GM23338 (cell line): ENCODE measurements at places on chromosomes 5 and 9. TPM values are rescaled to one million over a fixed set of nuclear protein-coding genes. Genes with fewer than 3 reads are reported as not detected.

Gene SOX30
- 1.3 and 1.4 TPM in 2 replicates for total RNA-seq

DNA sequence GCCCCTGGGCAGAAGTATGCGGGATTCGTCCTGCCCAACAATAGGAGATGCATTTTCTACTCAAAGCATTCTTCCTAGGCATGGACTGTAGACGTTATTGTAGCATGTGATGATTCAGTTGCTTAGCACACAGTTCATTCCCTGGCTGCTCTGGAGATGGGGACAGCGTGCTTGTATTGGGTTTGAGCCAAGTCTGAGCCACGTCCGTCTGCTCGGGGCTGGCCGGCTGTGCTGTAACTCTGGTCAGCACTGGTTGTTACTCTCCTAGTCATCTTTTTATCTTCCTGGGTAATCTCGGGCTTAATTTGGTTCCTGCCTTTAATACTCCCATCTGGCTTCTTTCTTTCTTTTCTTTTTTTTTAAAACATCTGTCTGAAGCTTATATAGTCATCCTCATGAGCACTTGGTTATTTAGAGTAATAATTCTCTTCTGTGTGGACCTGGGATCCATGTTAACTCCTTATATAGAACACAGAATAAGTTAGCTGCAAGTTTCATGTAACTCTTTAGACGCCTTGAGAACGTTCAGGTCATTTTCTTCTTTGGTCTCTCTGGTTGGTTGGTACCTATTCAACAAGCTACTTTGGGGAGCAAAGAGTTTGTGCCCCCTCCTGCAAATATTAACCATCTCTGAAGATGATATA is 118.8 kb upstream of the RPS23 start:
- no peak overlapping the region for H3K27ac ChIP-seq
- H3K4me1 ChIP-seq: no peaks in the 10 kb centered on the region
- H3K4me3 ChIP-seq: no peak overlapping the region
- no peaks in the 10 kb centered on the region for H3K36me3 ChIP-seq

Gene PROB1
- total RNA-seq: 2.7 and 3.1 TPM in 2 replicates

Gene SPATA31D4
- total RNA-seq: not detected in 2 replicates

- H3K27ac ChIP-seq: no peak overlapping the region
- H3K4me3 ChIP-seq: no peak overlapping the region
- no peaks in the 10 kb centered on the region; the same call in 1 of the 2 replicates for H3K36me3 ChIP-seq
- no peak for DNase-seq
- no peaks in the 10 kb centered on the region for H3K27me3 ChIP-seq
These were observed 123.6 kb downstream of the ELAVL2 start for GRCh38 chr9:23702311-23702922.

Gene FRMD3
- total RNA-seq: 1.2 and 2.6 TPM in 2 replicates

GRCh38 chr5:117733051-117733450 is 1158.4 kb upstream of the SEMA6A start:
- no peaks in the 10 kb centered on the region for H3K4me1 ChIP-seq
- DNase-seq: no peak
- no peaks in the 10 kb centered on the region for H3K27me3 ChIP-seq
- H3K36me3 ChIP-seq: no peaks in the 10 kb centered on the region
- H3K4me3 ChIP-seq: no peak overlapping the region

Gene EGFLAM
- total RNA-seq: 0.50 and 1.9 TPM in 2 replicates

GRCh38 chr9:83108208-83108607 is 45.3 kb upstream of the RASEF start:
- no peak for DNase-seq
- H3K27me3 ChIP-seq: no peaks in the 10 kb centered on the region
- H3K4me1 ChIP-seq: no peaks in the 10 kb centered on the region
- no peak overlapping the region for H3K4me3 ChIP-seq
- H3K27ac ChIP-seq: no peak overlapping the region
- no peaks in the 10 kb centered on the region for H3K36me3 ChIP-seq

Gene PTGES
- 3.6 and 3.9 TPM in 2 replicates for total RNA-seq

GRCh38 chr9:36892279-36892678 is 141.8 kb downstream of the PAX5 start:
- no peak overlapping the region for H3K27ac ChIP-seq
- DNase-seq: no peak
- no peaks in the 10 kb centered on the region for H3K27me3 ChIP-seq
- no peak overlapping the region for H3K4me3 ChIP-seq

Gene UBLCP1
- total RNA-seq: 45.0 and 47.6 TPM in 2 replicates

- no peaks in the 10 kb centered on the region for H3K36me3 ChIP-seq
- H3K4me3 ChIP-seq: no peak overlapping the region
- no peaks in the 10 kb centered on the region for H3K4me1 ChIP-seq
- no peaks in the 10 kb centered on the region for H3K27me3 ChIP-seq
- DNase-seq: no peak
These were observed 34.2 kb upstream of the STRBP start for GRCh38 chr9:123302348-123303214.

- no peak overlapping the region for H3K4me3 ChIP-seq
- H3K27ac ChIP-seq: no peak overlapping the region
- no peaks in the 10 kb centered on the region for H3K27me3 ChIP-seq
- DNase-seq: no peak
These were observed 10.3 kb downstream of the ZFAND5 start for GRCh38 chr9:72354704-72355103.

DNA sequence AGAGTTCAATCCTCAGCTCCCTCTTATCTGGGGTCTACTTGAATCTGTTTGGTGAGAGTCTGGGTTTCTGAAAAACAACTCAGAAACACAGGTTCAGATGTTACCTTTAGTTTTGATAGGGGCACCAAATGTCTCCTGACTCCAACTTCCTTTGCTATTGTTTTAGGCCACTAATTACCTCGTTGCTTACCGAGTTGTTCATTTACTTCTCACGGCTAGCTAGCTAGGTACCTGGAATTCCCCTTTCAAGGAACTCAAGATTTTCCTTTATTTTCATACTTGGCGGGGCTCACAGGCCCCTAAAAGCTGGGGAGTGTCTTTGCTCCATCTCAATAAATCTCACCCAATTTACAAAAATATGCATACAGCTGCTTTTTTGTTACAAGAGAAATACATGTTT is 111.4 kb downstream of the SLC28A3 start:
- no peak overlapping the region for H3K27ac ChIP-seq
- H3K4me3 ChIP-seq: no peak overlapping the region
- no peaks in the 10 kb centered on the region for H3K36me3 ChIP-seq

- H3K27me3 ChIP-seq: no peaks in the 10 kb centered on the region
- 0 out of 2 replicates have a peak, but pooled peaks cover 4% of the 10 kb centered on the region for H3K4me1 ChIP-seq
- H3K36me3 ChIP-seq: no peaks in the 10 kb centered on the region
- no peak overlapping the region for H3K27ac ChIP-seq
- no peak for DNase-seq
These were observed 72.6 kb downstream of the FGF1 start for GRCh38 chr5:142613271-142613671.

Gene NTNG2
- 0.39 and 1.7 TPM in 2 replicates for total RNA-seq

Gene MSX2
- 0.17 and 0.62 TPM in 2 replicates for total RNA-seq

DNA sequence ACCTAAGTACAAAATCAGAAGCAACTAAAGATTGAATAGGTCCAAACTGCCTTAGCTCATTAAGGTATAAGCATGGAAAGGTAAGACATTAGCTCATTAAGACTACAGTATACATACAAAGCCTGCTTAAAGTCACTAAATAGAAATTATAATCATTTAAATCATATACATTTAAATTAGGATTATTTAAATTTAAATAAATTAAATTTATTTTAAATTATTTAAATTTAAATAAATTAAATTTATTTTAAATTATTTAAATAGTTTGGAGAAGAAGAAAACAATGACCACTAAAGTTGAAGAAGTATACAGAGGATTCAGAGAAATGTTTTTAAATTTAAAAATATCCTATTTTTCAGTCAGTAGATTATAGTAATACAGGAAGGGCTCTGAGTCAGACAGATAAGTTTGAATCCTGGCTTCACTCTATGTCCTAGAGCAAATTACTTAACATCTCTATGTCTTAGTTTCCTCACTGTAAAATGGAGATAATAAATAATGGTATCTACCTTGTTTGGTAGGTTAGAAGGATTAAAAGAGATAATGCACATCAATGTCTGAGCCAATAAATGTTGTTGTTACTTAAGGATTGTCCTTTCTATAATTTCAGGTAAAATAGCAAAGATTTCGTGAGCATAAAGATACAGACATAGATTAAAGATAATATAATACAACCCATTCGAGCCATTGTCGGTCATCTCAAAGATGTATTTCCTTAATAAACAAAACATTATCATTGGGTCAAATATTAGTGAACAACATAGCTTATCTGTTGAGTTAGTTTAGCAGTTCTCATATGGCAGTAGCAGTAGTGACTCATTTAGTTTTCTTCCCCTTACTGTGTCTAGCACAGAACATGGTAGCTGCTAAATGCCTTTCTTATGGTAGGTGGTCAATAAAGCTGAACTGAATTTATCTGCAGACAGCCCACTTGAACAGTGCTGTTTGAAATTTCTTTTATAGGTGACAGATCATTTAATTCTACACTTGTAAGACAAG is 100.6 kb downstream of the KIAA0825 start:
- no peaks in the 10 kb centered on the region for H3K36me3 ChIP-seq
- H3K4me3 ChIP-seq: no peak overlapping the region
- no peaks in the 10 kb centered on the region for H3K4me1 ChIP-seq
- DNase-seq: no peak

Gene SPINK5
- 1.5 and 4.5 TPM in 2 replicates for total RNA-seq

- no peaks in the 10 kb centered on the region for H3K4me1 ChIP-seq
- no peak overlapping the region for H3K4me3 ChIP-seq
- DNase-seq: no peak
- H3K36me3 ChIP-seq: no peaks in the 10 kb centered on the region
- no peak overlapping the region for H3K27ac ChIP-seq
These were observed 468.9 kb downstream of the KIF4B start for GRCh38 chr5:155482428-155482827.

Gene PHF24
- total RNA-seq: 0.14 and 0.19 TPM in 2 replicates

DNA sequence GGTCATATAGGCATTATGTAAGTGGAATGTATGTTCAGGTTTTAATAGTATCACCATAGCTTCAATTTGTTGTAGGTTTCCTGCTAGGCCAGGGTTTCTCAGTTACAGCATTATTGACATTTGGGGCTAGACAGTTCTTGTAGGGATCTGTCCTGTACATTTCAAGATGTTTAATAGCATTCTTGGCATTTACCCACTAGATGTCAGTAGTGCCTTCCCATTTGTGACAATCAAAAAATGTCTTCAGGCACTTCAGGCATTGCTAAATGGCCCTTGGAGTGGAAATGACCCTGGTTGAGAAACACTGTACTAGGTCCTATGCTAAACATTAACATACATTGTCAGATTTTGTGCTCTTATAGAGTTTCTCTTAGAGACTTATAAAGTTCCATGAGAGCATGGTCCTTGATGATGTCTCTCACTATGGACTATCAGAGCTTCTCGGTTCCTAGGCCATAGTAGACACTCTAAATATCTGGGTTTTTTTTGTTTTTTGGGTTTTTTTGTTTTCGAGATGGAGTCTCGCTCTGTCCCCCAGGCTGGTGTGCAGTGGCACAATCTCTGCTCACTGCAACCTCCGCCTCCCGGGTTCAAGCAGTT is 1.4 kb downstream of the KIF20A start:
- peak overlapping the region; percentile 73 for H3K4me3 ChIP-seq
- peaks cover 52% of the 10 kb centered on the region for H3K36me3 ChIP-seq
- H3K27me3 ChIP-seq: no peaks in the 10 kb centered on the region
- no peak overlapping the region for H3K27ac ChIP-seq
- peak; percentile 52 for DNase-seq

Gene NPR2
- 7.6 and 14.4 TPM in 2 replicates for total RNA-seq

- peak within 1 kb of the TSS; percentile 90 for H3K27ac ChIP-seq
- H3K27me3 ChIP-seq: no peaks in the 10 kb centered on the region
- peak; percentile 96 for DNase-seq
- peaks cover 24% of the 10 kb centered on the region for H3K4me1 ChIP-seq
- H3K36me3 ChIP-seq: no peaks in the 10 kb centered on the region
These were observed at the start of gene DPM2 for GRCh38 chr9:127937388-127938297. DPM2 (minus strand) TSS chr9:127937854; CDS start chr9:127937820, 34 bp downstream.

DNA sequence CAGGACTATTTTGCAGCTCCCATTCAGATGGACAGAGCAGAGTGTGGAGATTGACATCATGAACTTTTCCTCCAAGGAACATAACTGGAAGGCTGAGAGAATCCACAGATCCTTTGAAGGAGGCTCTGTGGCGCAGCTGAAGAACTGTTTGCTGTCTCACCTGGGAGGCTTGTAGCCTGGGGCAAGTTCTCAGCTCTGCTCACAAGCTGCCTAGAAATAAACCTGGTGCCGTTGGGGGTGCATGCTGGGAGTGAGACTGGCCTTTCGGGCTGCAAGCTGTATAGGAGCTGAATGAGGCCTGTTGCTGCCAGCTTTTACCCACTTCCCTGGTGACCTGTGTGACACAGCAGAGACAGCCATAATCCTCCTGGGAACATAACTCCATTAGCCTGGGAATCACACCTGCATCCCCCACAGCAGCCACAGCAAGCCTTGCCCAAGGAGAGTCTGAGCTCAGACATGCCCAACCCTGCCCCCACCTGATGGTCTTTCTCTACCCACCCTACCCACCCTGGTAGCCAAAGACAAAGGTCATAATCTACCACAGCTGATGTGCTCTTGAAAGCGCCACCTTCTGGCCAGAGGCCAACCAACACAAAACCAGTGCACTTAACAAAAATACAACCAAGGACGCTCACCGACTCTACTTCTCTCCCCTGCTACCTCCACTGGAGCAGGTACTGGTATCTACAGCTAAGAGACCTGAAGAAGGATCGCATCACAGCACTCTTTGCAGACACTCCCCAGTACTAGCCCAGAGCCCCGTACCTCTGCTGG is 205.1 kb upstream of the MRPS30 start:
- peak; percentile 62 for DNase-seq
- no peaks in the 10 kb centered on the region for H3K27me3 ChIP-seq
- H3K27ac ChIP-seq: no peak overlapping the region
- H3K4me1 ChIP-seq: no peaks in the 10 kb centered on the region
- no peak overlapping the region for H3K4me3 ChIP-seq
- no peaks in the 10 kb centered on the region for H3K36me3 ChIP-seq

GRCh38 chr9:120544441-120544840 is 35.5 kb downstream of the CDK5RAP2 start:
- no peak overlapping the region for H3K4me3 ChIP-seq
- H3K36me3 ChIP-seq: peaks cover 30% of the 10 kb centered on the region
- H3K4me1 ChIP-seq: no peaks in the 10 kb centered on the region
- H3K27me3 ChIP-seq: no peaks in the 10 kb centered on the region

Gene EGR1
- 11.5 and 13.5 TPM in 2 replicates for total RNA-seq

Gene CRHBP
- total RNA-seq: not detected in 2 replicates

- DNase-seq: no peak
- no peaks in the 10 kb centered on the region for H3K27me3 ChIP-seq
- no peak overlapping the region for H3K27ac ChIP-seq
These were observed 1.9 kb upstream of the DCAF10 start for GRCh38 chr9:37798677-37799076.

GRCh38 chr5:137488516-137488915 is 10.6 kb downstream of the SPOCK1 start:
- H3K27ac ChIP-seq: no peak overlapping the region
- no peaks in the 10 kb centered on the region for H3K27me3 ChIP-seq
- no peak overlapping the region for H3K4me3 ChIP-seq
- no peaks in the 10 kb centered on the region for H3K4me1 ChIP-seq
